Stimulated activated CD8-positive, alpha-beta memory T cell treated with anti-CD3 and anti-CD28 coated beads, Interleukin-7, amount 100 ng/mL, for 1 hour (primary cell): ENCODE measurements at places on chromosomes 11 and 22.

GRCh38 chr11:73872749-73873357, 3.8 kb downstream of the COA4 start:
- DNase-seq, result no peak

- no peak for DNase-seq
Measured at GRCh38 chr22:37546437-37547250, 13.6 kb upstream of the CDC42EP1 start.

GRCh38 chr22:41998361-41999261, at the start of gene WBP2NL:
WBP2NL (plus strand) TSS chr22:41998788; CDS start chr22:41998819, 31 bp downstream.
- DNase-seq, result peak; percentile 71

DNA sequence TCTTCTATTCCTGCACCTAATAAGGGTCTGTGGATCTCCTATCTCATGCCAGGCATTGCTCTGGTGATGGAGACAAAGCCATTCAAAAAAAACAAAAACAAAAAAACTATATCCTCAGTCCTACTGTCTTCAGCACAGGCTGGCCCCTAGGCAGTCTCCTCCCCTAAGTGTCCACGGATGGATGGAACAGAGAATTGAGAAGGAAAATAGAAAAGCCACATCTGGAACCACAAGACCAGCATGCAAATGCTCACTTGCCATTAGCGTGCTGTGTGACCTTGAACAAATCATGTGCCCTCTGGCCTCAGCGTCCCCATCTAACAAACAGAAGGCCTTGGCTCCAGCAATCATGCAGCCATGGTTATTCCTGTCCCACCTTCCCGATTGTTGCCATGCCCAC, 32.7 kb upstream of the CD82 start:
- DNase-seq, result no peak

GRCh38 chr11:117970400-117971024, 15.7 kb upstream of the IL10RA start:
- no peak for DNase-seq

GRCh38 chr11:123797114-123797513, 9.0 kb downstream of the OR6M1 start:
- DNase-seq, result no peak

DNA sequence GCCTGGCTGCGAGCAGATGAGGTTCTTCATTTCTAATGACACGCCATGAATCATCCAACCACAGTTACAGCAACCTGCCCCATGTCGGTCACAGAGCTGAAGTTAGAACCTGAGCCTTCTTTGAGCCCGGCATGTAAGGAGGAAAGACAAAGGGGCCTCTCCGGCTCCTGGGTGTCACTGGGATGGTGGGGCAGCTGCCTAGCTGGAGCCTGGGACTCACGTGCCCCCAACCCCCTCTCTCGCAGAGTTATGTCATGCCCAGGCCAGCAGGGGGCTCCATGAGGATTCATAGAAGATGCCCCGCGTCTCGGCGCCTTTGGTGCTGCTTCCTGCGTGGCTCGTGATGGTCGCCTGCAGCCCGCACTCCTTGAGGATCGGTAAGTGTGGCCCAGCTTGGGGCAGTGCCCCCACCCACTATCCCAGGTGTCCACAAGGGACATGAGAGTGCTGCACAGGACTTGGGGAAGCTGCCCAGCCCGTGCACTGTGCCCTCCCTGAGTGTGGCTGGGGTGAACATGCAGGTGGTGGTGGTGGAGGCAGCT, 148.5 kb downstream of the GRIK4 start:
- no peak for DNase-seq

DNA sequence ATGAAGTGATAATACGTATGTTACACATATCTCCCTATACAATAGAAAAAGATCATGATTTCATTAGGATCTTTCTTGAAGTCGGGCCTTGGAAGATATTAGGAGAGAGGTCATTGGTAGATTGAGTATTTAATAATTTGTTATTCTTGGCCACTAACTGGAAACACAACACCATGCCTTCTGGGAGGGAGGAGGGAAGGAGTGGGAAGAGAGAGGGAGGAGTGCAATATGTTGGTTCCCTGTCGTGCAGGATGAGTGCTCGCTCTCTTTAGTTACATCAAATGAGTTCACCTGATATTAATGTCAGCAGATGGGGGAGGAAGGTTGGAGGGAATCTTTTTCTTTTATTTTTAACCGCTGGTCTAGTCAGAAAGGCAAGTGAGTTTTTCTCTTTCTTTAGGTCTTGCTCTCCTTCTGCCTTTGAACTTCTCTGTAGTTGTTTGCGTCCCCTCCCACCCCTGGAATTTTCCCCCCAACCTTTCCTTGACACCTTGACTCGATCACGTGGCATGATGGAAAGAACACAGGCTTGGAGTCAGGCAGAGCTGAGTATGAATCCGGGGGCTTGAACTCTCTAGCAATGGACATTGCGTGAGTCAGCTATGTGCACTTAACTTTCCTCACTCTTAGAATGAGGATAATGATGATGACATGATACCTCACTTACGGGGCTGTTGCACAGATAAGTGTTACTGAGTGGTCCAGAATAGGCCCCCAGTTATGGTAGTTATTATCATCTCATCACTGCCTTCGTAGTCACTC, 6.2 kb downstream of the ADAMTS15 start:
- DNase-seq, result no peak

DNA sequence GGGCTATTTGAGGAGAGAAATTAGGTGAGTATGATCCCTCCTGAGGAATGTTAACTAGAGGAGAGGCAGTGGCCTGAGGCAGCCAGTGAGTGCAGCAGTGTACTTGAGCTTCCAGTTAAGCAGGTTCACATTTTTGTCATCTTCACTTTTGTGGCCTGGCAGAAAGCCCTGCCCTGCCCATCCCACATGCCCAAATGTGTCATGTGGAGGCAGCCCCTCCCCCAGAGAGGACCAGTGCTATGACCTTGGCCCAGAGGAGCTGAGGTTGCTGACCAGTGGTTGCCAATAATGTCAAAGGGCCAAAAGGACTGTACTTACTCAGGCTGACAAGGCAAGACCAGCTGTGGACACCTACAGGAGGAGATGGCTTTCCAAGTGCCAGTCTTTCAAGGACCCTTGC, 17.6 kb upstream of the GRK2 start:
- DNase-seq, result no peak

DNA sequence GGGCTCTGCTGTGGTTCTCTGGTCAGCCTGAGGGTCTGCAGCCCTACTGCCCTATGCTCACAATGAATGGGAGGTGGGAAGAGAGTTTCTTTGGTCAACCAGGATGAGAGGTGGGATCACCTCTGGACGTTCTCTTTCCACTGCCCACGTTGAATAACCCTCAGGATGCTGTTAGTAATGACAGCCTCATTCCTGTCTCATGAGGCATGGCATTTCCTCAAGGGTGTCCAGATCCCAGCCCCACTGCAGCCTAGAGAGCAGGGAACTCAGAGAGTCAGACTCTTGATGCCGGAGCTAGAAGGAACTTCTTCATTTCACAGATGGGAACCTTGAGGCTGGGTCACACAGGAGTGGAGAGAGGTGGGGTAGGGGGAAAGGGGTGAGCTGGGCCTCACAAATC, 196.0 kb downstream of the CEP164 start:
- DNase-seq, result no peak

- no peak for DNase-seq
Measured at GRCh38 chr11:93131709-93132108, 66.1 kb downstream of the SLC36A4 start.

DNA sequence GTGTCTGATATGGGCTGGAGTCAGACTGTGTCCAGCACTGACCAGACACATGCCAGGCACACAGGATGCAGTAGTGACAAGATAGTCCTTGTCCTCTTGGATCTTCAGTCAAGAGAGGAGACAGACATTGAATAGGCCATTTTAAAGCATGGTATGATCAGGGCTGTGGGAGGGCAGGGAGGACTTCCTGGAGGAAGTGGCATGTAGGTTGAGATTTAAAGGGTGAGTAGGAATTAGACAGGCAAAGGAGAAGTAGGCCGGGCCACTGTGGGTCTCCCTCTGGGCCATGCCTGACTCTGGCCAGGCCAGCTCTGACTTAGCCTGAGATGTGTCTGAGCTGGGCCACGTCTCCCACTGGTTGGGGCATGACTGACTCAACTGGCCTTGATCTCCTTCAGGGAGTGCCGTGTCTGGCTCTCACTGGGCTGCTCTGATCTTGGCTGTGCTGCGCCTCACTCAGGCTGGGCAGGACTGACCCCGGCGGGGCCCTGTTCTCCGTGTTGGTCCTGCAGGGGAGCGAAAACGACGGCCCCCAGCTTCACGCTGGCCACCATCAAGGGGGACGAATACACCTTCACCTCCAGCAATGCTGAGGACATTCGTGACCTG, 71.2 kb downstream of the MYO7A start:
- no peak for DNase-seq

DNA sequence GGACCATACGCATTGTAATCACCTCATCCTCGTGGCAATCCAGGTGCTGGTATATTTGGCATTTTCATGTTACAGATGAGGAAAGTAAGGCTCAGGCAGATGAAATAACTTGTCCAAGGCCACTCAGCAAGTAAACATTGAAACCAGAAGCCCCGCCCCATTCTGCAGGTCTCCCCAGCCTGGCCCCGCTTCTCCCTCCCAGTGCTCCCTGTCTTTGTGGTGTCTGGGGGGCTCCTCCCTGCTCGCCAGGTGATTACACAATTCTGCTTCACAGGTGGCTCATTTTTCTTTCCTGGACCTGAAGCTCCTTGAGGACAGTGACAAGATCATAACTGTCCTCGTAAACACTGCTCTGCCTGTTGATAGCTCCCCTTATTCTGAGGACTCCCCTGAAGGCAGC, 531.5 kb upstream of the B3GAT1 start:
- DNase-seq, result no peak

DNA sequence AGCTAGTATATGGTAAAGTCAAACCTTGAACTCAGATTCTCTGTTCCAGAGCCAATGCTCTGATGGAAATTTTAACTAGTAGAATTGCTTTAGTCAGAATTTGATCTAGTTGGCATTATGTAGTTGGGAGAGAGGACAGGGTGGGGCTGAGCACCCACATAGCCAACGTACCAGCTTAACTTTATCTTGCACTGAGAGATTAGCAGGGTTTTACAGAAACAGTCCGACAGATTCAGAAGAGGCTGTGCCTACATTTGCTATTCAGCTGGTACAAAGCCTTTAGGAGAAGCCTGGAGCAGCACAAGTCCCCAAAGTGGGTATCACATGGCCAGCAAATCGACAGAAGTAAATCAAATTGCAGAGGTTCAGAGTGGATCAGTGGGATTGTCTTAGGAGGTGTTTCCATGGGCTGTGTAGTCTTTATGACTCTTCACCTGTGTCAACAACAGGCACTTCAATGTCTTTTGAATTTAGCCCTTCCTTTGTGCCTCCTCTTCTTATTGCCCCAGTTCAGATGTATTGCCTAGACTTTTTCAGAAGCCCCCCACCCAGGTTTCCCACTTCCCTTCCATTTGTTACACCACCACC, 7.3 kb upstream of the CSRP3 start:
- no peak for DNase-seq

DNA sequence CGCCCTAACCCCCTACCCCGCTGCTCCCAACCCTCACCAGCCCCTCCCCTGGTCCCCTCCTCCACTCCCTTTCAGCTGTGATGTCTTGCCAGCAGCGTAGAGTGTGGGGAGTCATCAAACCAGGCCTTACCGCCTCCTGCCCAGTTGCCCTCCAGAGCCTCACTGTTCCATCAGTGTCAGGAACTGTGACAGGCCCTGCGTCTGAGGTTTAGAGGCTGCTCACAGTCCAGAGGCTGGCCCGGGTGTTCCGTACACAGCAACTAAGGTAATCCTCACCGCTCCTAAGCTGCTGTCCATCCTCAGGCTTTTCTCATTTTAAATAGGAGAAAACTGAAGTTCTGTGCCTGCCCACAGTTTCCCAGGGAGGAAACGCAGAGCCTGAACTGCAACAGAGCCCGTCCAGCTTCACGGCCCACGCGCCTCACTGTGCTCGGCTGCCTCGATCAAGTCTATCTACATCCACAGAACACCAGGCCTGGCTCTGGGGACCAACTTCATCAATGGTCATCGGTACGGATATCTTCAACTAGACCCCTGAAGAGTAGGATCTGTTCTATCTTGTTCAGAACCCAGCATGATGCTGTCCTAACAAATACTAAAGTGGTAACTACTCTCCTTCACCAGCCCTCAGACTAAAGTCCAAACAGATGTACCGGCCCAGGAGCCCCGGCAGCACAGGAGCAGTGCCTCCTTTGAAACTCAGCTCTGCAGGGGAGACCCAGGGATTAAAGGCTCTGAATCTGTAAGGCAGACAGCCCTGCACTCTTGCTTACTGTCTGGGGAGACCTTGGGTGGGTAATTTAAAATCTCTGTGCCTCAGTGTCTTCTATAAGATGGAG, 10.3 kb downstream of the VPS37C start:
- no peak for DNase-seq
